ENCODE measurements at places on chromosomes 12 and 14.

- DNase-seq: no peak
Measured at GRCh38 chr12:57340104-57340503, 89.1 kb upstream of the STAC3 start.

DNA sequence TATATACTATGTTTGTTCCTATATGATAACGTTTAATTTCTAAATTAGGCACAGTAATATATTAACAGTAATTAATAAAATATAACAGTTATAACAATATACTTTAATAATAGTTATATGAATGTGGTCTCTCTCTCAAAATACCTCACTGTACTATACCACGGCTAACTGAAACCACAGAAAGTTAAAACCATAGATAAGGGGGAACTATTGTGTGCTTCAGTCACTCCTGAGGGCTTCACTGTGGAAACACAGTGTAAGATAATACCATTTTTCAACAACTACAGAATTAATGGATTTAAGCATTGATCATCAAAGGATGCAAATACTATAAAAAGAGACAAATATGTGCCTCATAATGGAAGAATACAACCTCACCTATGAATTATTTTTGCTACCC is 266.4 kb upstream of the RGS6 start:
- DNase-seq: no peak

DNA sequence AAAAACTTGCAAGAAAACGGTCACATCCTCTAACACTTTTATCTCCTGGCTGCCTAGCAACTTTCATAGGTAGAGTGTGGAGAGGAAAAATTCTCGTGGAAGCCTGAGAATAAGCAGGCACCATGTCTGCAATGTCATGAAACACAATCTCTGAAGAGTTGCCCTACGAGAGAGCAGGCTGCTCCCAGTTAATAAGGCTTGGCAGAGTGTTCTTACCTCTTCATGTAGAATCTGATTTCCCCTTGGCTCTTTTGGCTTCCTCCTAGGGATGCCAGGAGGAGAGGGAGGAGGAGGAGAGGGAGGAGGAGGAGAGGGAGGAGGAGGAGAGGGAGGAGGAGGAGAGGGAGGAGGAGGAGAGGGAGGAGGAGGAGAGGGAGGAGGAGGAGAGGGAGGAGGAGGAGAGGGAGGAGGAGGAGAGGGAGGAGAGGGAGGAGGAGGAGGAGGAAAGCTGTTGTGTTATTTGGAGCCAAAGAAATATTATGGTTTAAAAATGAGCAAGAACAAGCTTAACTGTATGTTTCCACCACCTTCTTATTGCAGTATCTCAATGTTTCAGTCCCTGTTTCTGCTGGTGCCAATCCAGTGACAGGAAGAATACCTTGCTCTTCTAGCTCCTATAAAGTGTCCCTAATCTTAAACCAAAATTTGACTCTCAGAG is 52.9 kb downstream of the EGLN3 start:
- DNase-seq: no peak

- DNase-seq: no peak
Measured at GRCh38 chr14:77647853-77648252, 31.4 kb upstream of the SPTLC2 start.

DNA sequence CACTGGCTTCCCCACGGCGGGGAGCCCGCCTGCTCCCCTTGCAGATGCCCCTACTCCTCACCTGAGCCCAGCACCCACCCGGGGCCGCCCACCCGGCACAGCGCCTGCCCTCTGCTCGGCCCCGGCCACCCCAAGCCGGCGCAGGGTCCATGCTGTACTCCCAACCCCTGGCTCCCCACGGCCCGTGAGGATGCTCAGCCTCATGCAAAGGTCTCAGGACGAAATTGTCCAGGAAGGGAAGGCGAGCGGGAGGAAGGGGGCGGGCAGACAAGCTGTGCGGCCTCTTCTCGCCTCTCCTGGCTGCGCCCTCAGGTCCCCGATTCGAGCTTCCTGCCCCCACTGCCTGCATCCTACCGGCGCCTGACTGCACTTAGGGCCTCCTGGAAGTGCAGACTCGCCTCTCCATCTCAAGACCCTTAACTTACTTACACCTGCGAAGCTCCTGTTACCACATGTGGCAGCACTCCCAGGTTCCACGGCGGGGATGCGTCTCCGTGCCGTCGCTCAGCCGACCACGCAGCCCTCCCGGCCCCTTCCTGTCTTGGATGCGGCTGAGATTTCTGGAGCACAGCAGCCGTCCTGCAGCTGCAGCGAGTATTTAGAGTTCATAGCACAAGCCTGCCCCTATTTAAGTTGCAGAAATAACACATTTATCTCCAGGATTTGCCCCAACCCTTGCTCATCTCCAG is 18.0 kb downstream of the LRCOL1 start:
- no peak for DNase-seq

DNA sequence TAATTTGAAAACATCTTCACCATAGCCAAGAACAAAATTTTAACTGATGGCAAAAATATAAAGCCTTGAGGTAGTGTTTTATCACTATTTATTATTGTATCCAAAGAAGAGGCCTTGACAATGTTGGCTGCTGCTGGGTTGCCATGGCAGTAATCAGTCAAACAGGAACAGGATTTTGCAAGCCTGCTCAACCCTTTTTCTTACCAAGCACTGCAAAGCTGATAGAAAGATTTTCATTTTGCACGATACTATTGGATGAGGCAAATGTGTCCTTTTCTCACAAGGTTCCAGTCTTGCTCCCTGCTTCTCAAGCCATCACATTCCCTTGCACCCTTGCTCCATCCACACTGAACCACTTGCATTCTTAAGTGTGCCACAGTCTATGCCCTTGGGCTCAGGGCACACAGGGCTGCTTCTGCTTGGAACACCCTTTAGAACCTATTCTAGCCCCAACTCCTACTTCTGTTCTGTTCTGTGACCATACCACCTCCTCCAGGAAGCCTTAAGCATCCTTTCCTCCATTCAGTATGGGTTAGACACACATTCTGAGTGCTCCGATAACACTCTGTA is 76.5 kb upstream of the AMIGO2 start:
- no peak for DNase-seq
